Endothelial cell of umbilical vein (primary cell): ENCODE measurements at places on chromosomes 12 and 14.

GRCh38 chr12:131101703-131102492 is 148.2 kb downstream of the ADGRD1 start:
- no peak for DNase-seq

- no peak for DNase-seq
These were observed 16.2 kb downstream of the AACS start for GRCh38 chr12:125081427-125081826.

DNA sequence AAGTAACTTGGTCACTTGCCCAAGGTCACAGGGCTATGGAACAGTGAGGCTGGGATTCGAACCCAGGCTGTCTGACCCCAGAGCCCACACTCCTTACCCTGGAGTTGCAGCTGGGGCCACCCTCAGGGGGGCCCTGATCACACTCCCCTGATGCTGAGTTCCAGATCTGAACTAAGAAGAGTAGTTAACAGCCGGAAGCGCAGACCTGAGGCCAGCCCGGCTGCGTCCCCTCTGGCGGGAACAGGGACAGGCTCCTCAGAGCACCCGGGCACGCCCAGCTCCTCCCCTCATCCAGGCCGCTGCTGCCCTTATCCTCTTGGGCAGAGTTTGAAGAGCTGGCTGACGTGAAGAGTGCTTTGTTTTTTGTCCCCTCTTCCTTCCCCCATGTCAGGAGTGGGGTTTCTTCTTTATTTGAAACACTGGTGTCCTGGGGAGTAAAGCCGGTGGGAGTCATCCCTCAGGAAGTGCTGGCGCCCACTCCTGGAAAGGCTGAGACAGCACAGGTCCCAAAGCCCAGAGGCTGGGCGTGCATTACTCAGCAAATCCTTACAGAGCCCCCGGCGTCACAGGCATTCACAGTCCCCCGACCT is 8.7 kb downstream of the PHB2 start:
- peak; percentile 61 for DNase-seq

DNA sequence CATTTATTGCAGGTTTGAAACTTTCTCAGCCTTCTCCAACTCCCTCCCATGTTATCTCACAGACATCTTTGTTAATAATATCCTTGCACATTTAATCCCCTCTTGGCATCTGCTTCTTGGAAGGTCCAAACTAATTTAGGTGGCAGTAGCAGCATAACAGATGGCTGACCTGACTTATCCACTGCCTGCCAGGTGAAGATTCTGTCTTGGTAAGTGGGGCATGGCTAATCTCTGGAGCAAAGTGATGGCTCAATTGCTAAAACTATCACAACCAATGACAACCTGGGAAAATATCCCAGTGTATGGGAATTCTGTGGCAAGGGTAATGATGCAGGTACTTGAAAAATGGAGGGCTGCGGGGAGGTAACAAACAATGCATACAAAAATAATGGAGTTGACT is 58.2 kb upstream of the ALG10B start:
- no peak for DNase-seq

DNA sequence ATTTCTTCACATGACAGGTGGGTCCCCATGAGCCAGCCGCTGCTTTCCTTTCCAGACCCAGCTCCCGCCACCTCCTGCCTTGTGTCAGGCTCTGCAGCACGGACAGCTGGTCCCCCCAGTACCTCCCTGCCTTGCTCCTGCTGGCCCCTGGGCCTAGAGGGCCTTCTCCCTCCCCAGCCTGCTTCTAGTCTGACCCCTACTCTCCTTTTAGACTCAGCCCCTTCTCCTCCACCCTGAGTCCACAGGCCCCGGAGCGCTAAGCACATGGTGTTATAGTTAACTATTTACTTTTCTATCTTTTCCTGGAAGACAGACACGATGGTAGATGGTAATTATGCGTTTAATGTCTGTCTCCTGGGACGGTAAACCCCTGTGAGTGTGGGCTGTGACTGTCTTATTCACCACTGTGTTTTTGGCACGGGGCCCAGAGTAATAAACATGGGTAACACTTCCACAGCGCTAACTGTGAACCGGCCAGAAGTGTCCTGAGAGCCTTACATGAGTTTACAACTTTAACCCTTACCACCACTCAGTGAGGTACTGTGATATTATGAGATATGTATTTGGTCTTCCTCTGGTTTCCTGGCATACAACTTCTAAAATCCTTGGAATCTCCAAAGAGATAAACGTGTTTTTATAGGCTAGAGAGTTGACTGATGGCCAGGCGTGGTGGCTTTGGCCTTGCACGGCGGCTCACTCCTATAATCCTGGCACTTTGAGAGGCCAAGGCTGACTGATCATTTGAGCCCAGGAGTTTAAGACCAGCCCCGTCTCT is 41.2 kb downstream of the DGLUCY start:
- DNase-seq, result peak; percentile 88

GRCh38 chr12:79524507-79525148 is 166.1 kb downstream of the PAWR start:
- DNase-seq, result peak; percentile 76

GRCh38 chr14:97361181-97361580 is 564.0 kb downstream of the VRK1 start:
- DNase-seq, result no peak

- no peak for DNase-seq
These were observed 29.9 kb downstream of the CLEC2D start for GRCh38 chr12:9699269-9699897.

DNA sequence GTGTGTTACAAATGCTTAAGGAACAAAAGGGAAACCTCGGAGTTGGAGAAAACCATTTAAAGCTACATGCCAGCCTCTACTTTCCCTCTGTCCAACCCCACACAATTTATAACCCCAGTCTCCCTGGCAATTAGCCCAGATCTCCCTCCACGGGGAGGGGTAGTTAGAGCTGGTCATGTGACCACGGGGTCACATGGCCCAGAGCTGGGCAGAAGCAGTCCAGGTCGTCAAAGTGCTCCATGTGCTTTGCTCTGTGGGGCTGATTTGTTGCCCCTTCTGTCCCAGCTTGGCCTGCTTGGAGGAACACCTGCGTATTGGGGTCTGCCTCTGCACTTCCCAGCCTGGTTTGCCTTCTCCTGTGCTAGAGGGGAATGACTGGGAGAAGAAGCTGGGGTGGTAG is 219.1 kb downstream of the RBM19 start:
- DNase-seq, result no peak
